Activated naive CD4-positive, alpha-beta T cell treated with anti-CD3 and anti-CD28 coated beads for 36 hours (primary cell): ENCODE measurements at places on chromosomes 12 and 14.

GRCh38 chr12:26473291-26473690 is 277.9 kb downstream of the SSPN start:
- DNase-seq: no peak
- H3K36me3 ChIP-seq: peaks cover 26% of the 10 kb centered on the region

GRCh38 chr14:50937800-50938199 is 6.5 kb downstream of the PYGL start:
- H3K36me3 ChIP-seq: no peaks in the 10 kb centered on the region
- no peak overlapping the region for H3K27ac ChIP-seq
- no peak overlapping the region for H3K4me3 ChIP-seq

GRCh38 chr14:40365305-40365704 is 933.1 kb upstream of the FBXO33 start:
- H3K4me1 ChIP-seq: peaks cover 6% of the 10 kb centered on the region
- no peaks in the 10 kb centered on the region for H3K36me3 ChIP-seq
- no peak for DNase-seq
- no peak overlapping the region for H3K4me3 ChIP-seq

- no peak overlapping the region for H3K27ac ChIP-seq
- H3K36me3 ChIP-seq: peaks cover 3% of the 10 kb centered on the region
- H3K27me3 ChIP-seq: no peaks in the 10 kb centered on the region
- peak; percentile 34 for DNase-seq
- peaks cover 33% of the 10 kb centered on the region for H3K4me1 ChIP-seq
- H3K4me3 ChIP-seq: no peak overlapping the region
Measured at GRCh38 chr12:27277846-27278260, 33.8 kb downstream of the STK38L start.

GRCh38 chr12:26120561-26121274 is 4.1 kb downstream of the BHLHE41 start:
- peaks cover 23% of the 10 kb centered on the region for H3K4me1 ChIP-seq
- H3K27ac ChIP-seq: no peak overlapping the region
- H3K36me3 ChIP-seq: no peaks in the 10 kb centered on the region
- no peak for DNase-seq
- peaks cover 65% of the 10 kb centered on the region for H3K27me3 ChIP-seq

- H3K4me3 ChIP-seq: no peak overlapping the region
- H3K4me1 ChIP-seq: peaks cover 7% of the 10 kb centered on the region
- no peak overlapping the region for H3K27ac ChIP-seq
- DNase-seq: no peak
- no peaks in the 10 kb centered on the region for H3K27me3 ChIP-seq
- H3K36me3 ChIP-seq: no peaks in the 10 kb centered on the region
Measured at GRCh38 chr14:98826618-98827017, 445.4 kb downstream of the BCL11B start.

GRCh38 chr14:74663884-74664283 is 49.0 kb downstream of the AREL1 start:
- no peak for DNase-seq
- H3K36me3 ChIP-seq: peaks cover 32% of the 10 kb centered on the region
- H3K4me3 ChIP-seq: no peak overlapping the region
- H3K27me3 ChIP-seq: no peaks in the 10 kb centered on the region

DNA sequence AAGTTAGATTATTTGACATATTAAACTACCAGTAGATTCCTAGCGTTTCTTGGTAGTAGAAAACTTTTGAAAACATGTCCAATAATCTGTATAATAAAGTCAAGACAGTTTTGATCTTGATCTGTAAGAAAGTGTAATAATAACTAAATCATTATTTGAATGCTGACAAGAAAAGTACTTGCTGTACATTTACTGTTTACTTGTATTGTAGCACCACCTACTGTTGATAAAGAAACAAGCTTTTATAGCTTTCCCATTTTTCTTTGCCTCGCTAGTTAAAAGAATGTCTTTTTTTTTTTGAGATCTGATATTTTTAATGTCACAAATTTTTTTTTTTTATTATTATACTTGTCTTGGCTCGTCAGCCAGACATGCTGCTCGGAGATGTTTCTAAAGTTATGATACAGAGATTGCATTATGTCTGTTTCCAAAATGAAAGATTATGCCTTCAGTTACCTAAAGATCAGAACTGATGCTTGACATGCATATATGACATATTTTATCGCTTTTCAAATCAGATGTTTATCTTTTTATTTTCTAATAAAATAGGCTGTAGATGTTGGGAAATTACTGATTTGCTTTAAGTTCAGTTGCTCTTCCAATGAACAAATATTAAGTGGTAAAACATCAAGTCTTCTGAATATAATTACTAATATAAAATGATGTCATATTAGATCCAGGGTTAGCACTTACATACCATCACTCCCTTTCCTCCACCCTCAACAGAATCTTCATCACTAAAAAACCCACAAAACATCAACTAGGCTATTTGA is 140.5 kb downstream of the AKAP6 start:
- DNase-seq: no peak
- no peaks in the 10 kb centered on the region for H3K27me3 ChIP-seq
- H3K4me1 ChIP-seq: no peaks in the 10 kb centered on the region
- no peaks in the 10 kb centered on the region for H3K36me3 ChIP-seq
- H3K27ac ChIP-seq: no peak overlapping the region

DNA sequence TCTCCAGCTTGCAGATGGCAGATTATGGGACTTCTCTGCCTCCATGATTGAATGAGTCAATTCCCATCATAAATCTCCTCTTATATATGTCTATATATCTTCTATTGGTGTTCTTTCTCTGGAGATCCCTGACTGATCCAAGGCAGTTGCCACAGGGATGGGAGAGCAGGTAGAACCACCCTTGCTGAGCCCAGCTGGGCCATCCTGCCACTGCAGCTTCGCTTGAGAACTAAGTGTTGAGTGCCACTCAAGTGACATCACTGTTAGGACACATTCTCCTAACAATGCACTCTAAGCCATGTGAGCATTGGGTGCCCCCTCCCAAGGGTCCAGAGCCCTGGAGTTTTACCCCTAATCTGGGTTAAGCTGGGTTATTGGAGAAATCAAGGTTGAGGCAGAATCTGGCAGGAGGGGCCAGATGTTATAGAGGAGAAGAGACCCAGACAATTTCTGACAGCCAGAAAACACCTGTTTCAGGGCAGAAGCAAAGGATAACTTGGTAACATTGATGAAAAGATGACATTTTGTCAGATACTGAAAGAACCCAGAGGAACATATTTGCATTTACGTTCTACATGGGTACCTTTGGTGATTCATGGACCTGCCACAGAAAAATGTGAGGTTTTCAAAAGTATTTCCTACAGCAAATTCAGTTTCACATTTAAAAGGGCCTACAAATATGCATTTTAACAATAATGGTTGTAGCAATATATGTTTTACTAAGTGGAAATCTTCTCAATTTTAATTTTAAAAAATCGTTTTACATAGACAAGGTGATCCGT is 57.2 kb upstream of the MAX start:
- peaks cover 5% of the 10 kb centered on the region for H3K4me1 ChIP-seq
- no peak overlapping the region for H3K27ac ChIP-seq
- H3K27me3 ChIP-seq: no peaks in the 10 kb centered on the region
- H3K36me3 ChIP-seq: no peaks in the 10 kb centered on the region

GRCh38 chr12:24848941-24849477 is 99.9 kb downstream of the BCAT1 start:
- DNase-seq: no peak
- H3K27me3 ChIP-seq: peaks cover 22% of the 10 kb centered on the region
- no peak overlapping the region for H3K4me3 ChIP-seq
- no peaks in the 10 kb centered on the region for H3K36me3 ChIP-seq
- peaks cover 16% of the 10 kb centered on the region for H3K4me1 ChIP-seq

GRCh38 chr12:108839890-108840230 is 17.5 kb downstream of the SSH1 start:
- no peak for DNase-seq
- no peaks in the 10 kb centered on the region for H3K27me3 ChIP-seq
- H3K27ac ChIP-seq: no peak overlapping the region
- no peak overlapping the region for H3K4me3 ChIP-seq
- H3K36me3 ChIP-seq: peaks cover 7% of the 10 kb centered on the region

DNA sequence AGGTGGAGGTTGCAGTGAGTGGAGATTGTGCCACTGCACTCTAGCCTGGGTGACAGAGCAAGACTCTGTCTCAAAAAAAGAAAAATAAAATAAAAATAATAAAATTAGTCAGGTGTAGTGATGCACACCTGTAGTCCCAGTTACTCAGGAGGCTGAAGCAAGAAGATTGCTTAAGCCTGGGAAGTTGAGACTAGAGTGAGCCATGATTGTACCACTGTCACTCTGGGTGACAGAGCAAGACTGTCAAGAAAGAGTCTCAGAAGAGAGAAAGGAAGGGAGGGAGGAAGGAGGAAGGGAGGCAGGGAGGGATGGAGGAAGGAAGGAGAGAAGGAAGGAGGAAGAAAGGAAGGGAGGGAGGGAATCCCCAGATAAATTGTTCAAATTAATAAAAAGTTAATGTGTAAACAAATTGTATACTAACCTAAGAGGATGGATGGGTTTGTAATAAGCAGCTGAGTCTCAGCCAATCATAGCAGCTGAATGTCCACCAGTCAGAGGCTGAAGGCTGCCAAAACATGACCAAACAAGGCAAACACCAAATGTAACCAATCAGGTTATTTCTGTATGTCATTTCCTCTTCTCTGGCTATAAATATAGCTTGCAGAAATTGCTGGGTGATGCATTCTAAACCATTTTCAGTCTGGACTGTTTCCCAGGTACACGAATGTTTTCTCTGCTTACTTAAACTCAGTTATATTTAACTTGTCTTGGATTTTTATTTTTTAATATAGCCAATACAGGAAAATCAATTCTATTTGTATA is 6.1 kb upstream of the CDCA4 start:
- H3K27me3 ChIP-seq: no peaks in the 10 kb centered on the region
- no peak overlapping the region for H3K4me3 ChIP-seq
- DNase-seq: no peak
- H3K27ac ChIP-seq: peak overlapping the region; percentile 17

GRCh38 chr14:54182419-54183045 is 214.3 kb upstream of the CDKN3 start:
- no peak overlapping the region for H3K27ac ChIP-seq
- H3K27me3 ChIP-seq: peaks cover 8% of the 10 kb centered on the region
- no peaks in the 10 kb centered on the region for H3K36me3 ChIP-seq
- H3K4me3 ChIP-seq: no peak overlapping the region

- H3K27ac ChIP-seq: no peak overlapping the region
- peaks cover 25% of the 10 kb centered on the region for H3K36me3 ChIP-seq
- no peaks in the 10 kb centered on the region for H3K27me3 ChIP-seq
- H3K4me3 ChIP-seq: no peak overlapping the region
Measured at GRCh38 chr12:123726244-123726643, 14.1 kb downstream of the ATP6V0A2 start.

DNA sequence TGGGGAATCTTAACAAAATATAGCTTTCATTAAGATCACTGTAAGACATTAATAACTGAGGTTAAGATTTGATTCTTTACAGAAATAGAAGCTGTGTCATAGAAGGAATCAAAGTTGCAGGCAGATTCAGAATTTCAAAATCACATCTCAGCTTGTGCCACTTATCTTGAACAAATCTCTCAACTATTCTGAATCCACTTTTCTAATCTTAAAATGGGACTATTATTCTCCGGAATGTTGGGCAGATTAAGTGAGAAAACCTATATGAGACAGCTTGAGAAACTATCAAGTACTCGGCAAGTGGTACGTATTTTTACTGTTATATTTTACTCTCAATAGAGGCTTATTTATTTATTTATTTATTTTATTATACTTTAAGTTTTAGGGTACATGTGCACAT is 28.4 kb downstream of the PZP start:
- no peak overlapping the region for H3K4me3 ChIP-seq
- no peak overlapping the region for H3K27ac ChIP-seq
- H3K4me1 ChIP-seq: no peaks in the 10 kb centered on the region
- no peak for DNase-seq
- no peaks in the 10 kb centered on the region for H3K27me3 ChIP-seq
- H3K36me3 ChIP-seq: peaks cover 6% of the 10 kb centered on the region

GRCh38 chr12:46158501-46158900 is 110.3 kb downstream of the SLC38A1 start:
- no peak overlapping the region for H3K4me3 ChIP-seq
- no peak for DNase-seq
- peaks cover 9% of the 10 kb centered on the region for H3K36me3 ChIP-seq
- no peak overlapping the region for H3K27ac ChIP-seq
- no peaks in the 10 kb centered on the region for H3K27me3 ChIP-seq

DNA sequence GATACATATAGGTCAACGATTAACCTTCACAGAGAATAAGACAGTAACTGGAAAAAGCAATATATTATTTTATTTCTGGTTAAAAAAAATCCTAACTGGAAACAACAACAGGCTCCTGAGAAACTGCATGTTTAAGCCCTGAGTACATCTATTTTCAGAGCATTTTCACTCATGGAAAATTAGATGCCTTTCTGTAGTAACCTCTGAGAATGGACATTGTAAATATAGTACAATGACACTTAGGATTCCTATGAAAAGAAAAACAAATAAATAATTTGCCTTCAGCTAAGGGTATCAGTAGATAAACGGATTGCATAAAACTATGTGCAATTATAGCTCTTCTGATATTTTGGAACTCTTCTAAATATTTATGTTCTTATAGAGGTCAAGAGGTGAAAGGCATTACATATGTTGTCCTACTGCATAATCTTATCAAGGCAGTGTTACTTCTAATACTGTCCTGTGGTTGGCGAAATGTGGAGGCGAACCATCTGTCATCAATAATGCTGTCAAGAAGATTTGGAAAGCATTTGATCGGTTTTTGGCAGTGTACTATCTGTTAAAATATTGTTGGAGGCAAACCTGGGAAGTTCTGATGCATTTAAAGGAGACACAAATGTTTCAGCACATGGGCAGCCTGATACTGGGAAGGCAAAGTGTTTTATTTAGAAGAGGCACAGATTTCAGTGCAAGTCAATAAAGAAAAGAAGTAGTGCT is 381.8 kb downstream of the BTG1 start:
- no peaks in the 10 kb centered on the region for H3K4me1 ChIP-seq
- no peak overlapping the region for H3K4me3 ChIP-seq
- DNase-seq: no peak
- H3K27ac ChIP-seq: no peak overlapping the region
- H3K36me3 ChIP-seq: no peaks in the 10 kb centered on the region

- no peaks in the 10 kb centered on the region for H3K36me3 ChIP-seq
- H3K4me1 ChIP-seq: no peaks in the 10 kb centered on the region
- no peak overlapping the region for H3K4me3 ChIP-seq
- DNase-seq: no peak
- H3K27me3 ChIP-seq: no peaks in the 10 kb centered on the region
Measured at GRCh38 chr12:83676781-83677295, 990.1 kb downstream of the TMTC2 start.

GRCh38 chr12:88501972-88502938 is 78.0 kb downstream of the KITLG start:
- no peaks in the 10 kb centered on the region for H3K36me3 ChIP-seq
- no peak overlapping the region for H3K4me3 ChIP-seq
- no peaks in the 10 kb centered on the region for H3K4me1 ChIP-seq
- H3K27ac ChIP-seq: no peak overlapping the region

DNA sequence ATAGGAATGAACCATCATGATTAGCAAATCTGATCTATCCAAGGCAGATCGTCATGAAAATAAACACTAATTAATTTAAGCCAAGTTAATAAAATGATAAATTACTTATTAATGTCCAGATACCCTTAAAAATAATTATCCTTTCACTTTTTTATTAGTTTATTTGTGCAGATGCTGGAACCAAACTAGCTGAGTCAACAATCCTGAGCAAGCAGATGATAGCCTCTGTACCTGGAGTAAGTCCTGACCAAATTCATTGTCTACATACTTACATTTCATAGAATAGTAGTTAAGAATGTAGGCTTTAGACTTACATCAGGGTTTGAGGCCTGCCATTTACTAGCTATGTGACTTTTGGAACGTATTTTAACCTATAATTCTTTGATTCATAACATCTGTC is 105.8 kb downstream of the PRIMA1 start:
- H3K27me3 ChIP-seq: peaks cover 16% of the 10 kb centered on the region
- no peaks in the 10 kb centered on the region for H3K4me1 ChIP-seq
- DNase-seq: no peak
- H3K27ac ChIP-seq: no peak overlapping the region
- no peak overlapping the region for H3K4me3 ChIP-seq
